ENCODE measurements at places on chromosomes 11 and 22.

DNA sequence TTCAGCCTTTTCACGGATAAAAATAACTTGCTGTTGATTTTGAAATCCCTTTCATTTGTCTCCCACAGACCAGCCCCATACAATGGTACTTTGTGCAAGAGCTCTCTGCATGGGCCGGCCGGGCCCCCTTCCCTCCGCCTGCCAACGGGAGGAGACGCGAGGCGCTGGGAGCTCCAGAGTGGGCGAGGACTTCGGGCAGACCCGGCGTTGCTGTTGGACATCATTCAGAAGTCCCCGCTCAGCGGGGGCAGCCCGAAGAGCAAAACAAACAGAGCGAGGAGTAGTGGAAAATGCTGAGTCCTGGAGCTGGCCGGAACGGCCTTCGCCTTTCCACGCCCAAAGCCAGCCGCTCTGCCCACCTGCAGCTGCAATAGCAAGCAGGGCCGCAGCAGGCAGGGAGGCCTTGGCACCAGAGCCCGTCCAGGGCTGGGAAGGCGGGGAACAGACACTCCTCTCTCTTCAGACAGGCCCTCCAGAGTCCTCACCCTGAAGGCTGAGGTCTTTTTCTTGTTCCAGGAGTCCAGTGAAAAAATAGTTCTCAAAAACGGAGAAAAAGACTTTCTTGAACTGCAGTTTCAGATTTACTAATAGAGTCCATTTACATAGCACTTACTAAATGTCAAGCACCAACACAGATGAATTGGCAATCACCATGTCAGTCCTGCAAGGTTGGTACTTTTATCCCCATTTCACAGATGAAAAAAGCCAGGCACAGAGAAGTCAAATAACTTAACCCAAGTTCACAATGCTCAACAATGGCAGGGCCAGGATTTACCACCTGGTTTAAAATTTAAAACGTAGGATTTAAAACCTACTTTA is 135.5 kb downstream of the ETS1 start:
- DNase-seq: no peak

DNA sequence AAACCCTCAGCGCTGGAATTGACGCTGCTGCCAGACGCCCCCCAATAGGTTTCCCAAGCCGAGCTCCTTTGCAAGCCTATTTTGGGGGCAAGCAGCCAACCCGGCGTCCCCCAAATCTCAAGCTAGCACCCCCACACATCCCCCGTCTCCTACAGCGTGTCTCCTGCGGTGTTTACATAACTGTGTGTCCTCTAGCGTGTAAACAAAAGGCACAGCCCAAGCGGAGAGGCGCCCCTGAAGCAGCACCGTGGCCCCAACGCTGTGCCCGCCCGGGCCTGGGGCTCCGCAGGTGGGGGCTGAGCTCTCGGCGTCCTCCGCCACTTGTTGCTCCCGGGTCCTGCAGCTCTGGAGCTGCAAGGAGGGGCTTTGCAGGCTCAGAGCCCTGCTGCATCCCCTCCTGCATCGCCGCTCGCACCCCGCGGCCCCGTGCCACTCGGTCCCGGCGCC is 1.6 kb downstream of the CADM1 start:
- no peak for DNase-seq

DNA sequence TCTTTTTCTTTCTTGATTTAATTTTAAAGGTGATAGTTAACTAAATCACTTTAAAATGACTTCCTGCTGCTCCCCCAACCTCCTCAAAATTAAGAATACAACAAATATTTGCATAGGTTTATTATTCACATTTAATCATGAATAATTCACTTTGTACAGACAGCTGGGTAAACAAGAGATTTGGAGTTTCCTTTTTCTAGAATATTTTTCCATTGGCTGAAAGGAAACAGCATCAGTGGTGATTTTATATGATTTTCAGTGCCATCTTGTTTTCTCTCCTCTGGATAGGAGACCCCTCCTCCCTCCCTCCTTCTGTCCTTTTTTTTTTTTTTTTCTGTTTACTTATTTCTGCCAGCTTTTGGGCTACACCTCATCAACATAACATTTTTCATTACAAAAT is 60.5 kb downstream of the LIF start:
- DNase-seq: no peak

- no peak for DNase-seq
These were observed 6.1 kb downstream of the OR6M1 start for GRCh38 chr11:123800036-123800435.

DNA sequence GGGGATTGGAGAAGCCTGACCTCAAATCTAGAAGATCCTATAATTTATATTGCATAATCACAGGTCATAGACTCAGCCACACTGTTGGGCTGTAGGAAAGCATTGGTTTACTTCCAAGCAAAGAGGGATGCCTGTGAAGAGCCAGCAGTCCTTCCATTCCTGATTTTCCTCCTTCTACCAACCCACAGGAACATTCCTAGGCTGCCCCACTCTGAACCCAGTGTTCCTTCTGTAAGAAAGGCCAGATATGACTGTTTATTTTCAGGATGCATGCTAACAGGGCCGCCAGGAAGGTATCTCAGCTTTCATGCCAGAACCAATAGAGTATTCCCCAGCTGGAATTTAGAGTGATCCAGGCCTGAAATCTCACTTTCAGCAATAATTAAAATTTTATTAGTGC is 197.1 kb downstream of the ETS1 start:
- DNase-seq: no peak

DNA sequence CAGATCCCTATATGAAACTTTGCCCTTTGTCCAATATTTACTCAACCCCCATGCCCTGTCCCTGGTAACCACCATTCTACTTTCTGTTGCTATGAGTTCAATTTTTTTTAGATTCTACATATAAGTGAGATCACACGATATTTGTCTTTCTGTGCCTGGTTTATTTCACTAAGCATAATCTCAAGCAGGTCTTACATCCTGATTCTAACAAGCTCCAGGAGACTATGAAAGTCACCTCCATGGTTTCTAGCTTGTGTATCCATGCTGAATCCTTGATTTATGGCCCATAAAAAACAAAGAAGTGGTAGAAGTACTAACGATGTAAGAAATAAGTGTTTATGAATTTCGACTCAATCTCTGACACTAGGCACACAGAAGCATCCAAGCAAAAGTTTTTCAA is 68.0 kb downstream of the OR5AK2 start:
- no peak for DNase-seq

DNA sequence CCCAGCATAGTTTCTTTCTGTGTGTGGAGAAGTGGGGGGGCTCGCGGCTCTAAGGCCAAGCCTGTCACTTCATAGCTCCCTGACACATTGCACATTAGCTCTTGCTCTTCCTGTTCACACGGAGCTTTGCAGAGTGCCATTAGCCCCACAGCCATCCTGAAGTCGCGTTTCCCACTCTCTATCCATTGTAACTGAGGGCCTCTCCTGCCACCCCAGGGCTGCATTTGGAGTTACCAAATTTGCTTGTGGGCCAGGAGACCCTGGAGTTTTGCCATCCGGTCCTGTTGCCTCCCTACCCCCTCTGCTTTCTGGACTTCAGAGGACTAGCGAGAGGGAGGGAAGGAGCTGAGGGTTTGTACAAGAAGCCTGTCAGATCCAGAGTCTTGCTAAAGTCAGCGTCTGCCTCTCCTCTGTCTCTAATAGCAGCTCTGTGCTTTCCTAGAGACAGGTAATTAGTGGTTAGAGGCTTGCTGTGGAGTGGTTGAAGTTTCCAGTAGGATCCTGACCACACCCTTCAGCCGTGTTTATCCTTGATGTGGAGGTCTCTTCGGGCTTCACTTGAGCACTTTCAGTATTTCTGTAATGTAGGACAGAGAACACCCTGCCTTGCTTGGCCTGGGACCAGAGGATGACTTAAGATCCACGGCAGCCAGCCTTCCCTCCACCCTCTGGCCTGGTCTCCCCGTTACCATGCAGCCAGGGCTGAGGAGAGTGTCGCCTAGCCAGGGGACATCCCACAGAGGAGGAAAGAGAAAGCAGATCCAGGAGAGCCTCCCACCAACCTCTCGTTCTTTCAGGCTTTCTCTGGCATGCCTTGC is 14.1 kb downstream of the DCPS start:
- DNase-seq: peak; percentile 23
